ENCODE measurements at places on chromosomes 2 and 18. TPM values are rescaled to one million over a fixed set of nuclear protein-coding genes. Genes with fewer than 3 reads are reported as not detected.

- no peak for DNase-seq
Observed at GRCh38 chr2:201258666-201259615, 1.4 kb upstream of the CASP8 start.

GRCh38 chr2:61356261-61356957, 114.5 kb downstream of the USP34 start:
- DNase-seq: no peak

- DNase-seq: no peak
Observed at GRCh38 chr2:232341061-232341738, 37.4 kb upstream of the ALPP start.

- DNase-seq: no peak
Observed at GRCh38 chr2:127407661-127408003, 10.6 kb upstream of the PROC start.

- DNase-seq: no peak
Observed at GRCh38 chr2:18745431-18746272, 156.3 kb upstream of the NT5C1B start.

- DNase-seq: peak; percentile 92
Observed at GRCh38 chr2:46850742-46851141, 64.9 kb downstream of the MCFD2 start.

GRCh38 chr2:217065012-217065290, 205.1 kb upstream of the TNP1 start:
- no peak for DNase-seq

DNA sequence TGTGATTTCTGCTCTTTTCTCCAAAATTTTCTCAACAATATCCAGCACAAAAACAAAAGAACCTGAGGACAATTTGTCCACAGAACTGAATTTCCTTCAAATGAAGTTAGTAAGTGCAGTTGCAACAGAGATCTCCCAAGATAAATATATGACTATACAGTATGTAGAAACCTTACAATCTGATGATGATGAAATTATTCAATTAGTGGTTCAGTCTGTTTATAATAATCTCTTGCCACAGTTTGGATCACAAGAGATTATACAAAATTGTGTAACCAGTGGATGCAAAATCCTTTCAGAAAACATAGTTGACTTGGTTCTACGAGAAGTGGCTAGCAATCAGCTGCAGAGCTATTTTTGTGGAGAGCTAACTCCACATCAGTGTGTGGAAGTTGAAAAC, 68.7 kb downstream of the FSIP2 start:
- DNase-seq: no peak

GRCh38 chr2:165877565-165878550, 75.7 kb downstream of the TTC21B start:
- DNase-seq: no peak

DNA sequence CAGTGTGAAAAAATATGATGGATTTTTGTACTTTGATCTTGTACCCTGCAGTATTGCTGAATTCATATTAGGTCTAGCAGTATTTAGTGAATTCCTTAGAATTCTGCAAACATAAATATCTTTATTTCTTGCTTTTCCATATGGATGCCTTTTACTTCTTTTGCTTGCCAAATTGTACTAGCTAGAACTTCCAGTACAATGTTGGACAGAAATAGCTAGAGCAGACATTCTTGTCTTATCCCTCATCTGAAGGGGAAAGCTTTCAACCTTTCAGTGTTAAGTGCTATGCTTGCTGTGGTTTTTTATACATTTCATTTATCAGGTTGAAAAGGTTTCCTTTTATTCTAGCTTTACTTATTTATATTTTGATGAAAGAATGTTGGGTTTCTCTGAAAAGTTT, 1321.9 kb upstream of the CHAC2 start:
- DNase-seq: no peak

GRCh38 chr2:235262750-235263149, 231.1 kb upstream of the AGAP1 start:
- DNase-seq: no peak

DNA sequence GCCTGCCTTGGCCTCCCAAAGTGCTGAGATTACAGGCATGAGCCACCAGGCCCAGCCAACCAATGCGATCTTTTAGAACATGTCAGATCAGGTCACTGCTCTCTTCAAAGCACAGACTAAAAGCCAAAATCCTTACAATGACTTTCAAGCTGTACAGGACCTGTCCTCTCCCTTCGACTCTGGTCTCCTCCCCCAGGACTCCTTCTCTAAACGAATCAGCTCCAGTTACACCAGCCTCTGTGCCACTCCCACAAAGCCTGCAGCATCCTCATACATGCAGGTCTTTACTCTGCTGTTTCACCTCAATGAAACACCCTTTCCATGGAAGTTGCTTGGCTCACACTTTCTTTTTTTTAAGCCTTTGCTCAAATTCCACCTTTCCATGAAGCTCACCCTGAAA, 436.0 kb downstream of the METTL4 start:
- no peak for DNase-seq

GRCh38 chr2:238139196-238140039, 950 bp downstream of the KLHL30 start:
- DNase-seq: no peak

DNA sequence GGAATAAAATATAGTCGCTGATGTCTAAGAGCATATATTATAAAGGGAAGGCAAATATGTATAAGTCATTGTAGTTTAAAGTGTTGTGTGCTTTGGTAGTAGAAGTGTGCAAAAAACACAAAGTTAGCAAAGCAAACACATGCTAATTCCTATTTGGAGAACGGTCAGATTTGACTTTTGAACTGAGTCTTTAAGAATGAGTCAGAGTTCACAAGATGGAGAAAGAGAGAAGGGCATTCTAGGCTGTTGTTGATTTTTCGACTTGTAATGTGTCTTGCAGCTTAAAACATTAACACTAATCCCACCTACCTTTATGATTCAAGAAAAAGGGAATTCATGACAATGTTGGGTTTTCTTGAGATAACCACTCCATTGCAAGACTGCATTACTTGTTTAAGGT, 98.1 kb downstream of the CRIM1 start:
- DNase-seq: no peak

DNA sequence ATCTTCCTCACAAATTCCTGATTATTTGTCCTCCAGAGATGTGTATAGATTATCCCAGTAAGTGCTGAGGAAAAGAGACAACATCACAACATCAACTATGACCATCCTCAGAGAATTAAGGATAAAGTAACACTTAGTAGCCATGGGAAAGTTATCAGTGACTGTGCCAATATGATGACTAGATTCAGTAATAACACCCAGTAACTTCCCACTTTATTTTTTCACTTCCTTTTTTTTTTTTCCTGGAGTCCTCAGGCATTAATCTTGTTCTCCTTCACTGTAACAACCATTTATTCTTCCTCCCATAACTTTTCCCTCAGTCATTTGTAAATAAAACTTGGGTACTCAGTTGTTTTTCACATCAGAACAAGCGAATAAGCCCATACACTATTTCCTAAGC, 16.7 kb upstream of the PID1 start:
- DNase-seq: no peak

DNA sequence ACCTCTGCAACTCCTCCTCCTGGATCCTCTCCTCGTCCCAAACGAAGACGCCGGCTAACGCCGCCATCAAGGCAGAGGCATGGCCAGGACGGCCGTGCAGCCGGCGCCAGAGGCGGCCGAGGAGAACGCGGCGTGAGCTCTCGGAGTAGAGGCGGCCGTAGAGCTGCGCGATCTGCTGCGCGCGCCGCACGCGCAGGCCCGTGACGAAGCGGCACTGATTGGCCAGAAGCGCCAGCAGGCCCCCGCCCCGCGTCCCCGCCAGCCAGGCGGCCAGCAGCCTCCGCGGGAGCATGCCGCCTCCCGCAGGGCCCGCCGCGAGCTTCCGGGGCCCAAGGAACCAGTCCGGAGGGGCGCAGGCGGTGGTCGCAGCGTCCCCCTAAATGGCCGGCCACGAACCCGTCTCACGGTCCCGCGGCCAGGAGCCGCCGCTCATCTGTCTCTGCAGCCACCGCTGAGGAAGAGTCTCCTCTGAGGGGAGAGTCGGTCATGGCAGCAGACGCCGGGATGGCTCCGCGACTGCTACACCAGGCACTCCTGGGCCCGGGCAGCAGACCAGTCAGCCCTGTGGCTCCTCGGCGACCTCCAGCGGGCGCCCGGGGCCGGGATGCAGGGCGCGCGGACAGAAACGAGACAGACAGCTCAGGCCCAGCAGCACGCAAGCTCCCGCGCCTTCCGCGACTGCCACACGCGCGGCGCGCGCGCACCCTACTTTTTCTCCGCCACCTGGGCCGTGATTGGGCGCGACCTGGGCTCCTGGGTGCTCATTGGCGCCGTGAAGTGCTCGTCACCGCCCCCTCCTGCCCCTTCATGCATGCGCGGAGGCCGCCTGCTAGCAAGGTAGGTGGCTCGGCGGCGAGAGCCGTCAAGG, at the start of gene STARD7:
STARD7 (minus strand) TSS at position 685 of the 868 bp plus-strand sequence; CDS start at position 292, 393 bp downstream.
- peak; percentile 92 for DNase-seq

DNA sequence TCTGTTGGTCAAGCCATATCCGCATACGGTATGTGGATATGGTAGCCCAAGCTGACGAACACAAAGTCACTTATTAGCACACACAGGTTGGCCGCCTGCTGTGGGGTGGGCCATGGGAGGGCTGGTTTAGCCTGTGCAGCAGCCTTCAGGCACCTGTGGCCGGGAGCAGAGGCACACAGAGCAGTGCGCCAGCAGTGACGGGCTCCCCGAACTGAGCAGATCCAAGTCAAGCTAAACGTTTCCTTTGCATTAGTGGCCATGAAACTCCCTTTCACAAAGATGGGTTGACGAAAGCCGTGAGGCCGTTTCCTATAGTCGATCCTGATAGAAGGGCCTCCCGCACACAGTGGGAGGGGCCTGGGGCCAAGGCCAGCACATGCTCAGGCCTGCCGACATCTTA, 72.1 kb downstream of the TSHZ1 start:
- no peak for DNase-seq

Gene REEP1
- total RNA-seq: 0.48 TPM

Gene SLC14A1
- not detected for total RNA-seq

Gene PHOSPHO2
- total RNA-seq: 5.8 TPM

Gene SPP2
- total RNA-seq: not detected

Gene KLF7
- total RNA-seq: 58.7 TPM

Gene KCNE4
- total RNA-seq: 0.07 TPM

Gene RNF144A
- total RNA-seq: 23.5 TPM

Gene FBXO36
- total RNA-seq: 4.2 TPM

Gene SLC11A1
- total RNA-seq: 0.21 TPM
